Mesenteric fat pad (tissue), 1 donor: ENCODE measurements at places on chromosomes 1 and 21. TPM values are rescaled to one million over a fixed set of nuclear protein-coding genes. Genes with fewer than 3 reads are reported as not detected.

The CCDC24 gene
- total RNA-seq = 3.9 TPM

The VPS45 gene
- total RNA-seq = 35.5 TPM

The ATAD3A gene
- total RNA-seq = 26.2 TPM

The MROH9 gene
- not detected for total RNA-seq

The TMPRSS15 gene
- 0.45 TPM for total RNA-seq

The KIF26B gene
- 0.32 TPM for total RNA-seq

The EPHB2 gene
- total RNA-seq = 5.7 TPM

The FAM43B gene
- total RNA-seq = 0.87 TPM

The ACOT11 gene
- 3.6 TPM for total RNA-seq

The C1orf115 gene
- 28.5 TPM for total RNA-seq

The APCS gene
- total RNA-seq = not detected

The BCAN gene
- 0.16 TPM for total RNA-seq

The MRAP gene
- 149 TPM for total RNA-seq

The SLC1A7 gene
- total RNA-seq = 0.42 TPM

The BROX gene
- 34.5 TPM for total RNA-seq

The TMIGD3 gene
- 13.7 TPM for total RNA-seq

The MTR gene
- total RNA-seq = 48.8 TPM

The BLACAT1 gene
- total RNA-seq = not detected

The MAN1C1 gene
- total RNA-seq = 21.9 TPM

The ITLN2 gene
- total RNA-seq = not detected
